ENCODE measurements at places on chromosomes 2 and 18. TPM values are rescaled to one million over a fixed set of nuclear protein-coding genes. Genes with fewer than 3 reads are reported as not detected.

DNA sequence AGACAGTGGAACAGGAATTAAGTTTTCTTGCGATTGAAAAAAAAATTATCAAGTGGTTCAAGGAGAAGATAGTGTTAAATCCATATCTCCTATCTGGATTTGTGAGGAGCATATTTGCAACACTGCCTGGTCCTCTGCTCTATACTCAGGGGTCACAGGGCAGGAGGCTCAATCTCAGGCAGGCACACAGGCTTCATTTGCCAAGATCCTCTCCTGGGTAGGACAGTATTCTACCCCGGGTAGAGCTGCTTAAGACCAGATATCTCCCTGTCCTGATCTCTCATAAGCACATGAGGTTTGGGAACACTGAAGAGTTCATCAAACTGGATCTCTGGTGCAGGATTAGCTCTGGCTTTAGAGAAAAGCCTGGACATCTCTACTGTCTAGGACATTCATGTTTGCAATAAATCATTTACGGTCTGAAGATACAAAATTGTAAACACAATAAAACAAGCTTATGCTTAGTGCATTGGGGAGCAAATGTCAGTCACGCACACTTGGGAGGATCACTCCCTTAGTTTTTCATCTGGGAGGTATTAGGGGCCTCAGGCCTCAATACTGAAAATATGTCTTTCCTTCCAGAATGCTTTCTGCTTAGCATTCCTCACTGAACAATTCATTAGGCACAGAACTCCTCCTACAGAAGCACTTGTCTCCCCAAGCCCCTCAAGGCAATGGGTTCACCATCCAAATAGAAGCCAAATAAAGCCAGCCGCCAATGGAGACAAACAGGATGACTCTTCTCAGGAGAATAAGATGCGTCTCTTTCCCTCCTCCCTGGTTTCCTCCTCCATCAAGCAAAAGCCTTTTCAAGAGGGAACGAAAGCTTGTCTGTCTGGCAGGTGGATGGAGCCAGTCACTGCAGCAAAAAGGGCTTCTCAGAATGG lies 34.1 kb upstream of the LCLAT1 start:
- H3K27ac ChIP-seq, result peak overlapping the region; percentile 76
- no peaks in the 10 kb centered on the region for H3K36me3 ChIP-seq
- peaks cover 41% of the 10 kb centered on the region for H3K4me1 ChIP-seq
- H3K27me3 ChIP-seq, result no peaks in the 10 kb centered on the region

The ZNF892 gene
- 2.7 TPM for total RNA-seq

- no peaks in the 10 kb centered on the region for H3K36me3 ChIP-seq
- no peak for DNase-seq
- H3K4me1 ChIP-seq, result no peaks in the 10 kb centered on the region
- H3K27ac ChIP-seq, result no peak overlapping the region
- no peaks in the 10 kb centered on the region for H3K27me3 ChIP-seq
These were observed 136.6 kb upstream of the ALKAL2 start for GRCh38 chr2:424306-425171.

- H3K4me1 ChIP-seq, result peaks cover 6% of the 10 kb centered on the region
- peak; percentile 39 for DNase-seq
- no peak within 1 kb of the TSS for H3K27ac ChIP-seq
These were observed at the start of gene RAB17 for GRCh38 chr2:237590272-237591140. RAB17 (minus strand) TSS chr2:237590734; CDS start chr2:237586154, 4,580 bp downstream.

DNA sequence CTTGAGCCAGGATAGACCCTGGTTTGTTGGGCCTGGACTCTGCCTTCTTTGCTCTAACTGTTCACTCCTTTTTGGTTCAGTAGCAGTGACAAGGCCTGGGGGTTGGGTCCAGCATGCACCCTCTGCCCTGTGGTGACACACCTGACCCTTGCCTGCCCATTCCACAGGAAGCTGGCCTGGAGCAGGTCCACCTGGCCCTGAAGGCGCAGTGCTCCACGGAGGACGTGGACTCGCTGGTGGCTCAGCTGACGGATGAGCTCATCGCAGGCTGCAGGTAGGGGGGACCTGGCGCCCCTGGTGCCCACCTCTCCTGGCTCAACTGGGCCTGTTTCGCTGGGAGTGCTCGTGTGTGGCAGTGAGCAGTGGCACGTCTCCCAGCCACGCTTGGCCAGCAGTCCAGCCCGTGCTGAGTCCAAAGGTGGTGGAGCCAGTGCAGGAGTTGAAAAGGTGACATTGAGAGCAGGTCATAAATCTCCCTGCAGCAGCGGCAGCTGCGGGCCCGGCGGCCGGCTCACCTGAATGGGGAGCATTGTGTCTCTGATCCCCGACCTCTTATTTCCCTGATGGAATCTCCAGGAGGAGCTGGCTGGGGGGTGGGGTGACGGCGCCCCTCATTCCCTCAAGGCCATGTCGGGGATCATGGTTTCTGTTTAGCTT lies 102.6 kb downstream of the DYSF start:
- peaks cover 42% of the 10 kb centered on the region for H3K27me3 ChIP-seq
- DNase-seq, result no peak
- H3K36me3 ChIP-seq, result no peaks in the 10 kb centered on the region
- H3K4me1 ChIP-seq, result no peaks in the 10 kb centered on the region
- no peak overlapping the region for H3K27ac ChIP-seq
- no peak overlapping the region for H3K4me3 ChIP-seq

The ITM2C gene
- total RNA-seq, result 46.8 TPM

The GPR45 gene
- total RNA-seq, result not detected

The NAT8 gene
- not detected for total RNA-seq

The UGT1A4 gene
- total RNA-seq, result not detected

DNA sequence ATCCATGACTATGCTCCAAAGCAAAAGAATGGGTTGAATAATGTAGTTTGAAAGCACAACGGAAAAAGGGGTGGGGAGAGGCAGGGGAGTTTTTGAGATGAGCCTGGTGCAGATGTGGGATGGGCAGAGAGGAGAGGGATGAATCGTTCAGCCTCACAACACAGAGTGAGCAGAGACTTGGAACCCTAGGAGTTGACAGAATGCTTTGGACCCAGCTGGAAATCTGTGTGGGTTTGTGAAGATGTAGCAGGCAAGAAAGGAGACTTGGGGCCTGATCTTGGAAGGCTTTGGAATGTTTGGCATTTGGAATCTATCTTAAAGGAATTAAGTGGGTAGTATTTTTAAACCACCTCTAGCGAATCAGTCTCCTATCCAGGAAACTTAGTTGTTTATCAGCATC lies 66.0 kb upstream of the KCTD1 start:
- H3K27me3 ChIP-seq, result no peaks in the 10 kb centered on the region
- no peaks in the 10 kb centered on the region for H3K36me3 ChIP-seq
- no peak for DNase-seq
- no peak overlapping the region for H3K27ac ChIP-seq

The CTAGE1 gene
- total RNA-seq, result under 0.01 TPM

The PPP1R1C gene
- total RNA-seq, result 0.28 TPM

The NT5DC4 gene
- not detected for total RNA-seq

DNA sequence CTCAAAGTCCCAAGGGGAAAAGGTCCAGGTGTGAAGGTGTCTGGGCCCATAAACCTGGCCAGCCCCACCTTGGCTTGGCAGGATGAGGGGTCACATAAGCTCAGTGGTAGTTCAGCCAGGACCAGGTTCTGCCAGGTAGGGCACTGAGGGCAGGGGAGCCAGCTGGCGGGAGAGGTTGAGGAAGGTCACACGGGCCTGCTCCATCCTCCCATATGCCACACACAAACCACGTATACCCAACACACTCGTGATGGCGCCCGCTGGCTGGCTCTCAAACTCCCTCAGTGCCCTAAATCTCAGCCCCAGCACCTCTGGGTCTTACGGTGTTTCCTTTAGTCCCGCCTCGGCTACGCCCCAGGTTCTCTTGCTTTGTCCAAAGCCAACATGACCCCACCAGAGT lies 160.5 kb downstream of the ZFP36L2 start:
- H3K4me1 ChIP-seq, result no peaks in the 10 kb centered on the region
- H3K4me3 ChIP-seq, result no peak overlapping the region
- no peaks in the 10 kb centered on the region for H3K36me3 ChIP-seq
- no peak overlapping the region for H3K27ac ChIP-seq

DNA sequence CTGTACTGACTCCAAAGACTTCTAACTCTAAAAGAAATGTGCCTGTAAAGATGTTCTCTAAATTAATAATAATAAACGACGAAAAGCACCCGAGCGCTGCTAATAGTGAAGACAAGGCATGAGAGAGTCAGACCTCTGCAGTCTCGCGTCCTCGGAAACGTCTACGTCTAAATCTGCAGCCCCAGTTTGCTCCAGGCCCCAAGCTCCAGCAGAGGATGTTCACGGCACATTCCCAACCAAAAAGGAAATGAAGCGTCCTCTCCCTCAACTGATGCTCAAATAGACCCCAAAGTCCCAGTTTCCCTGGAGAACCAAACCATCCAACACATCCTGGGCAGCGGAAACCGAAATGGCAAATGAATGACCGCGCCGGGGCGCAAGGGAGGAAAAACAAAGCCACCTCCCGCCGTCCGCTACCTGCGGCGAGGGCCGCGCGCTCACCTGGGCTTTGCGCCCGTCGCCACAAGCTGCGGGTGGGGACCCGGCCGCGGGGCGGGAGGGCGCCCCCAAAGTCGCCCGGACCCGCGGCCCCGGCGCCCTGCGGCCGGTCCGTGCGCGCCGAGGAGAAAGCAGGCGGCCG lies 47.1 kb upstream of the CCDC150 start:
- H3K4me1 ChIP-seq, result no peaks in the 10 kb centered on the region
- H3K27ac ChIP-seq, result no peak overlapping the region
- no peaks in the 10 kb centered on the region for H3K27me3 ChIP-seq
- peak; percentile 49 for DNase-seq
- no peaks in the 10 kb centered on the region for H3K36me3 ChIP-seq

The FOXD4L1 gene
- total RNA-seq, result not detected

GRCh38 chr2:68366083-68366560 lies 1.0 kb downstream of the PLEK start:
- peaks cover 10% of the 10 kb centered on the region for H3K27me3 ChIP-seq
- H3K4me3 ChIP-seq, result no peak overlapping the region
- no peak overlapping the region for H3K27ac ChIP-seq
- no peaks in the 10 kb centered on the region for H3K36me3 ChIP-seq
- DNase-seq, result no peak

- no peak for DNase-seq
- no peak overlapping the region for H3K4me3 ChIP-seq
- H3K27me3 ChIP-seq, result no peaks in the 10 kb centered on the region
- H3K27ac ChIP-seq, result no peak overlapping the region
- H3K36me3 ChIP-seq, result peaks cover 5% of the 10 kb centered on the region
These were observed 63.9 kb downstream of the STK39 start for GRCh38 chr2:168183308-168183997.

The UGT1A5 gene
- total RNA-seq, result not detected
